SK-N-SH (cell line): ENCODE measurements at places on chromosomes 7 and 10.

DNA sequence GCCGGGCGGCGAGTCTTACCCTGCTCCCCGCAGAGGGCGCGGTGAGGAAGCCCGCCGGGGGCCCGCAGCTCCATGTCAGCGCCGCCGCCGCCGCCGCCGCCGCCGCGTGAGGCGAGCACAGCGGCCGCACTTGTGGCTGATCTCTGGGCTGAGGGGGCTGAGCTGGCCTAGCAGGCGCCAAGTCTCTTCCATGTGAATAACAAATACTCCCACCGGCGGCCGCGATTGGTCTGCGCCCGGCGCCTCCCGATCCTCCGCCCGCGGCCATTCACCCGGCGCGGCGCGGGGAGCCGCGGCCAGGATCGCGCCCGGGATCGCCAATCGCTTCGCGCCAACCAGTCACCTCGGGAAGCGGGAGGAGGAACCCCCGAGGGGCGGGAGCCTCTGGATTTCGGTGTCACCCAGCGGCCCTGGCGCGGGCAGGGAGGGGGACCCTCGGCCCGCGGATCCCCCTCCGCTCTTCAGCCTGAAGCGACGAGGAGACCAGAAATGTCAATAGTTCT is at the start of gene GRM8:
Gene GRM8 (minus strand): TSS at position 164 of the 503 bp plus-strand sequence.
- DNase-seq: peak; percentile 89

GRCh38 chr10:83820033-83820432 is 319.3 kb upstream of the GHITM start:
- DNase-seq: no peak

DNA sequence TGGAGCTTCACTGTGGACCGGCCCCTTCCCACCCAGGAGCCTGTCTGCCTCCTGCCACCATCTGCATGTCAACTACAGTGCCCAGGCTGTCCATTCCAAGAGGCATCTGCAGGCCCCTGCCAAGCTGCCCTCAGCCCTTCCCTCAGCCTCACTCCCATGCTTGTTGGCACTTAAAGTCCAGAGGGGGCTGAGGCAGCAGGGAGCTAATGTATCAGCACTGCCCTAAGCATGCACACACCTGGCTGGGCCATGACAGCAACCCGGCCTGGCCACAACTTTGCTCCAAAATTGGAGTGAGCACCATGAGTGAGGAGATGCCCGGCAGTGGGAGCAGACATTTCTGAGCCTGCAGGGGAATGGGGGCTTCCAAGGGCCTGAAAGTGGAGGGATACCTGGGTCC is 417.5 kb upstream of the GRM3 start:
- DNase-seq: no peak

- DNase-seq: no peak
Measured at GRCh38 chr7:95897557-95898251, 125.3 kb downstream of the DYNC1I1 start.

GRCh38 chr7:43642897-43643630 is 60.2 kb downstream of the STK17A start:
- no peak for DNase-seq

DNA sequence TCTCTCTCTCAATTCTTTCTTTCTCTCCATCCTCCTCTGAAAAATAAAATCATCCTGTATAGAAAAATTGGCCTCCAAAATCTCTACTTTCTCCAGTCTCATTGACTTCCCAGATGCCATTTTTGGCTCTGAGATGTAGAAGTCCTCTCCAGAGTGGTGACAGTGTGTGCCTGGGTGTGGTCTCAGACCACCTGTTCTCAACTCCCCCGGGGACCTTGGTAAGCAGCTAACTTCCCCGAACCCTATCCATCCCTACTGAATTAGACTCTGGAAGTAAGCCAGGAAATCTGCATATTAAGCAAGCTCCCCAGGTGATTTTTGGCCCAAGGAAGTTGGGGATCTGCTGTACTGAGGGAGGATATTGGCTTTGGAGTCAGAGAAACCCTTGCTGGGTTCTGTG is 120.5 kb downstream of the WDR11 start:
- DNase-seq: no peak

DNA sequence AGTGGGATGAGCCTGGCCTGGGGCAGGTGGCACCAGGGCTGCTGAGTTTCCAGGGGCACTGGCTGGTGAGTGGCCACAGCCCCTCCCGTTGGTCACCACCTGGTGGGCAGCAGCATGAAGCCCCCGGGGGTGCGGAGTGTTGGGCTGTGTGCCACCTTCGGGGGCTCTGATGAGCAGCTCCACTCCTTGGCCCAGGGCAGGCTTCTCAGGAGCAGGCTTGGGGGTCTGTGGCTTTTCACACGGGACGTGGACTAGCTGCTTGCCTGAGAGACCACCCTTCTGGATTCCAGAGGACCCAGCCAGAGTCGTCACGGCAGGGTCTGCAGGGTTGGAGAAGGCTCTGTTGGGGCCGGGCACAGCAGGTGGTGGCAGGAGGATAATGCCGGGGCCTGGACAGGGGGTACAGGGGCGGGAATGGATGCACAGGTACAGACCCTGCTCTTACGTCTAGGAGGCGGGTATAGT is 193.1 kb downstream of the ADARB2 start:
- DNase-seq: no peak

- no peak for DNase-seq
Measured at GRCh38 chr7:135337977-135338550, 104.4 kb downstream of the STRA8 start.

DNA sequence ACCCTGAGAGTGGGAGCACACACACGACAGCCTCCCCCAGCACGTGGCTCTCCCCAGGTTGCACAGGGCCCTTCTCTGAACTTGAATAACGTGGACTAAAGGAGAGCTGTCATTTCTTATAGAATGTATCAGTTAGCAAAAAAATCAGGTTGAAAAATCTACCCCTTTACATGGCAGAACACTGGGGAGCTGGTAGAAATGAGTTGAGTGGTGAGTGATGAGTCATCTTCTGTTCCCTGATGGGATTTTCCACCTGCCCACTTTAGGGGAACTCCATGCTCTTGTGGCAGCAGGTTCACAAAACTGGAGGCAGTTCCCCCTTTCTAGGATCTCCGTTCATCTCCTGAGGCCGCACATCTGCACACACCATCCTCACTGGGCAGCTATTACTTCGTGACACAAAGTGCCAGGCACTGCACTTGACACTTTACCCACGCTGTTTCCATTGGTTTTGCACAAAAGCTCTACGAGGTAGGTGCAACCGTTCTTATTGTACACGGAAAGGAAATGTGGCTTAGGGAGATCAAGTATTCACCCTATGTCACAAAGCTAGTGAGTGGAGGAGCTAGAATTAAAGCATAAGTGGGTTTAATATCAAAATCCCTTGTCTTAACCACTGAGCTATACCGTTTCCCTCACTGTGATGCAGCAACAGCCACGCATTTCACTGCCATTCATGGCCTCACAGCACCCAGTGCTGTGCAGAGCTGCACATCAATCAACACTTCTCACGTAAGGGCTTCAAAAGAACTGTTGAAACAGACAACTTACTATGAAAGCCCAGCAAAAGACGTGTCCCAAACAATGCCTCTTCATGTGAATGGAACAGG is 80.2 kb downstream of the RNF216 start:
- DNase-seq: no peak

GRCh38 chr7:2289111-2289586 is 25.1 kb downstream of the SNX8 start:
- no peak for DNase-seq

DNA sequence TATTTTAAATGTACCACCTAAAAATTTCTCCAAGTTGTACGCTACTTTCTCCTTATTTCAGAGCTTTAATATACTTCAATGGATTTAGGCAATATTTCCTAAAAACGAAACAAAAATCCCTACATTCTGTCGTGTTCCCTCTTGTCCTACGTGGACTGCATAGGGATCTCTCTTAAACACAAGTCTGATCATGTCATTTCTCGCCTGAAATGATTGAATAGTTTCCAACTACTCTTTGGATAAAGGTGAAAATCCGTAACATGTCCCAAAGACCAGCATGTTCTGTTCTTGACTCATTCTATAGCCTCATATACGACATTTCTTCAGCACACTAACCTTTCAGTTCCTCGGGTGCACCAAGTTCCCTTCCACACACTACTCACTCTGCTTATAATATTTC is 17.7 kb upstream of the TPK1 start:
- DNase-seq: no peak

DNA sequence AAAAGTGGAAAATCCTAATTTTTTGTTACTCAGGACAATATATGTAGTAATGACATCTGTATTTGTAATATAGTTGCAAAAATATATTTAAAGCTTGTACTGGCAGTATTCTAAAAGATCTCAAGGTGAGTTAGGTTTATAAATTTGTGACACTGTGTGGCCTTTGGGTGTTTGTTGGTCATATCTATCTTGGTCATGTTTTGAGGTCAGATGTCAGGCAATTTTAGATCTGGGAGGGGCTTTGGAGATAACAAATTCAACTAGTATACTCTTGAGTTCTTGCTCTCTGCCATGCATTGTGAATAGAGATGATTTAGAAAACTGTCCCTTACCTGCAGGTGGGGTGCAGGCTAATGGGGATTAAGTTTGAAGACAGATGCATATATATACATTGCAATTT is 3.1 kb downstream of the TBC1D12 start:
- DNase-seq: no peak

- no peak for DNase-seq
Measured at GRCh38 chr10:34058845-34059614, 724.6 kb upstream of the NRP1 start.

GRCh38 chr7:114100810-114101209 is 182.0 kb upstream of the PPP1R3A start:
- DNase-seq: no peak

GRCh38 chr7:4606797-4607196 is 75.3 kb upstream of the FOXK1 start:
- DNase-seq: peak; percentile 4

DNA sequence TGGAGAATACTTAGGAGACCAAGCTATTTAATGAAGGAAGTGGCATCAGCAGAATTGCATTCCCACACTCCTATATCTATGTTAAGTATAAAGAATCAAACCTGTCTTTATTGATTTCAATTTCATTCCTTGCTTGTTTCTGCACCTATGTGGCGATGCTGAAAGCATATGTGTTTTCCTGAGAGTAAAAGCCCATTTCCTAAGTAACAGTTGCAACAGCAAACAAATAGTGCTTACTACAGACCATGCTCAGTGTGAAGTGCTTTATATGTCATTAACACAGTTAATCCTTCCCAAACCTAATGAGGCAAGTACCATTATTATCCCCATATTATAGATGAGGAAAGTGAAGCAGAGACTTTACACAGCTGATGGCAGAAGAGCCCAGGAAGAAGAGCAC is 552.1 kb downstream of the PARD3 start:
- no peak for DNase-seq

DNA sequence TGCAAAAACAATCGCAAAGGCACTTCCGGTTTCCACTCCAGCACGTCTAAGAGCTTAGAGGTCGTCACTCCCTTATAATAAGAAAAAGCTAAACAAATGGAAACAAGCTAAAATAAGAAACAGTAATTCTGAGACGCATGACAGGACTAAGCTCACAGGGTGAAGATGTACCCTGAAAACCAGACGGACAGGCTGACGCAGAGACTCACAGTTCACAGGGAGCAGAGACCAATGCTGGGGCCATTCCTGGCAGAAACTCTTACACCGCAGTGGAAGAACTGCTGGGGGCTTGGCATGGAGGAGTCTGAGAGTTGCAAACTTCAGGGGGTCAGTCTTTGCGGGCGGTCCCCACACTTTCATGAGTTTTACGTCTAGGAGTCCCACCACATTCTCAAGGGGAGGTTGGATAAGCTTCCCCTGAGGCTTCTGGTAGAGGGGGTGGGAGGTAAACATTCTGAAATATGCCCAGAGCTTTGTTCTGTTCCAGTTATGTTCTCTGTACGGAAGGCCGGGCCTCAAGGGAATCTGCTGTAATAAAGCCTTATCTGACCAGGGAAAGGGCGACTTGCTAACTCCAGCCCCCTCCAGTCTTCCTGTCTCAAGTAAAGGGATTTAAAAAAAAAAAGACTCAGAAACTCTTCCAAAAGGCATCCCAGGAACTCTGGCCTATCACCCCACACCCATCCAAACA is 47.8 kb downstream of the BRI3 start:
- no peak for DNase-seq

DNA sequence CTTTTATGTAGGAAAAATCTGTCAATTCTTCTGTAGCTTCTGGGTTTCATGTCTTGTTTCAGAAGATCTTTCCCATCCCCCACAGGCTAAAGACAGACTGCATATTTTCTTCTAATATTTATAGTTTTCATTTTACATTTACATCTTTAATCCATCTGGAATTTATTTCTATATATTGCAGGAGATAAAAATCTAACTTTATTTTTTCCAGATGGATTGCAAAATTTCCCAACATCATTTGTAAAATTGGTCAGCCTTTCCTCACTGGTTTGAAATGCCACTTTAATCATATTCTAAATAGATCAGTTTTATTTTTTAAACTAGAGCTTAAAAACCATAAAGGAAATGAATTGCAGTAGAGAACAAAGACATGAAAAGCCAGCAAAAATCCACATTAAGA is 46.9 kb downstream of the TMEM26 start:
- DNase-seq: no peak

DNA sequence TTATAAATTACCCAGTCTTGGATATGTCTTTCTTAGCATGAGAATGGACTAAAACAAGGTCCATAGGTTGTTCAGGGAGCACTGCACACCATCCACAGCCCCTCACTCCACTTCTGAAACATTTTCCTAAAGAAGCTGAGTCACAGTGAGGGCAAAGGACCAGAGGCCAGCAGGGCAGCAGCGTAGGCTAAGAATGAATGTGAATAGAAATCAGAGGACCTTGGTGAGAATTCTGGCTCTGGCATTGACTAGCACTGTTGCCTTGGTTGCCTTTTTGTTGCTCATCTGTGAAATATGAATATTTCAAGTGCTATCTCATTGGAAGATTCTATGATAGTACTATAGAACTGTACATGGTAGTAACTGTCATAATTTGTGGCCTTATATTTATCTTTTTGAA is 41.7 kb upstream of the TOMM7 start:
- no peak for DNase-seq

DNA sequence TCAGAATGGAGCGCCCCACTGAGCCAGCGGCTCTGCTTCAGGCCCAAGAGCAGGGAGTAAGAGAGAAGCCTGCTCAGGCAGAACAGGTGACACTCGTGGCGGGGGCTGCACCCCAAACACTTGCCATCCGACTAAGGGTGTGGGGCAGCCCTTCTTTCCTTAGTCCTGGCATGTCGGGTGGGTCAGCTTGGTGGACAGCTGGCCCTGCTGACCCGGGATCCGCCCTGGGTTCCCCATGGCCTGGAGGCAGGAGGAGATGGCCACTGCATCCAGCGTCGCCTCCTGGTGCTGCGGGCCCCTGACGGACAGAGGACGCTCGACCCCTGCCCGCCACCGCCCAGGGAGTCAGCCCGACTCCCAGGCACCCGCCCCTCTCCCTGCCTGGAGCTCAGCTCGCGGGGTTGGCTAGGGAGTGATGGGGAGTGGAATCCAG is 1.2 kb upstream of the PAOX start:
- DNase-seq: no peak

- no peak for DNase-seq
Measured at GRCh38 chr7:26492816-26493215, 201.2 kb downstream of the SNX10 start.
